Right lung (tissue), 10 donors: ENCODE measurements at places on chromosomes 6 and 20. TPM values are rescaled to one million over a fixed set of nuclear protein-coding genes. Genes with fewer than 3 reads are reported as not detected.
A peak's percentile ranks its signal among the peaks of the same experiment; 100 is the strongest.

The ADGRB3 gene
- 13.7 TPM for polyA plus RNA-seq

The FAM120B gene
- polyA plus RNA-seq = 35.1 TPM

The DSP gene
- 66.1 TPM for polyA plus RNA-seq

The DEFB110 gene
- polyA plus RNA-seq = not detected

The SLC13A3 gene
- 11.2 TPM for polyA plus RNA-seq

The SYNGAP1 gene
- 35.2 TPM for polyA plus RNA-seq

The CLPSL2 gene
- polyA plus RNA-seq = not detected

GRCh38 chr6:161198176-161198575 is 75.7 kb downstream of the AGPAT4 start:
- peak; percentile 6 for DNase-seq

DNA sequence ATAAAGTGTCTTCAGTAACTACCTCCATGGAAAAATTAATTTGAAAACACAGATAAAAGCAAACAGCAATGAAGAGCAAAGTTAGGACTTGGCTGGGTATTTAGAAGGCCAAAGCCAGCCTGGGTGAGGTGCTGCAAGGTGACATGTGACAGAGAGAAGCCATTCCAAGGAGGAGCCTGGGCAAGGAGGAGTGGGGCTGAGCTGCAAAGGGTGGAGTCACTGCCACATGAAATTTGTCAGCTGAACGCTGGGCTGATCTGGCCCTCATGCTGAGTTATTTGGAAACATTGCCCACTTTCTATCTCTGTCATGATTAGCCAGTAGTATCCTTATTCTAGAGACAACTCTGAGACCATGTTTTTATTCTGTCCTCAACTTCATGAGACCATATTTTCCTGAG is 76.3 kb downstream of the PERP start:
- DNase-seq = no peak

- DNase-seq = no peak
Measured at GRCh38 chr6:135906542-135906941, 55.0 kb downstream of the PDE7B start.

DNA sequence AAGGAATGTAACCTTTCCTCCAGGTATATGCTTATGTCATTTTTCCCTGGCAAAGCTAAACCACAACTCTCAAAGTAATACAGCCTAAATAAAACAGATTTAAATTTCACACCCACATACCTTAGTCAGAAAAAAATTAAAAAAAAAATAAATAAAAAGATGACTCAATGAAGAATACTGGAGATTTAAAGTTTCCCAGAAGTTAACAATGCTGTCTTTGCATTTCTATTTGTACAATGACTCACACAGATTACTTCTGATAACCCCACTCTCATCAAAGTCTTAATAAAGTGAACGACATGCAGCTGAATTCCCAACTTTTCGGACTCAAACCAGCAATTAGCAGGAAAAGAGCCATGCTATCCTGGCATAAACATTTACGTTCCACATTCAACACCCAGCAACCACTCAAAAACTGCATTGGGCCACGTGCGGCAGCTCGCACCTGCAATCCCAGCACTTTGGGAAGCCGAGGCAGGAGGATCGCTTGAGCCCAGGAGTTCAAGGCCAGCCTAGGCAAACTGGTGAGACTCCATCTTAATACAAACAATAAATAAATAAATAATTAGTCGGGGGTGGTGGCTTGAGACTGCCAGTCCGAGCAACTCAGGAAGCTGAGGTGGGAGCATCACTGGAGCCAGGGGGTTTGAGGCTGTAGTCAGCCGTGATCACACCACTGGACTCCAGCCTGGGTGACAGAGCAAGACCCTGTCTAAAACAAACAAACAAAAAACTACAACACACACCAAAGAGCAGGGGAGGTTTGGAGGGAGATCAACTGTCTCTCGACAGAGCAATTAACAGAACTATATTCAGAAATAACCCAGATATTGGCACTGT is 130.5 kb downstream of the WDR27 start:
- no peak for DNase-seq

DNA sequence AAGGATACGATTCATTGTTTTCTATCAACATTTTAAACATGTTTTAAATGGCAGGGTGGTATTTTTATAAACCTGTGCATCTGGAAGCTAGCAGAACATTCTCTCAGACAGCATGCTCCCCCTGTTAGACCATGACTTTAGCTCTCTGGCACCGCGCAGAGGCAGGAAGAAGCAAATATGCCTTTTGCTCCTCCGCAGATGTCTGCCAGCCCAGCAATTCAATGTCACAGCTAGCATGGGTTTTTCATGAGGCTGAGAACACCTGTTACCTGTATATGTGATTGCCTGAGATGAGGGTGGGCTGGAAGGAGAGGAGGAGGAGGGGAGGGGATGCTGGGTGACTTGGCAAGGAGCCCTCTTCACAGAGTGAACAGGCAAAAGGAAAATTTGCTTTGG is 6.7 kb downstream of the MTCH1 start:
- DNase-seq = no peak

DNA sequence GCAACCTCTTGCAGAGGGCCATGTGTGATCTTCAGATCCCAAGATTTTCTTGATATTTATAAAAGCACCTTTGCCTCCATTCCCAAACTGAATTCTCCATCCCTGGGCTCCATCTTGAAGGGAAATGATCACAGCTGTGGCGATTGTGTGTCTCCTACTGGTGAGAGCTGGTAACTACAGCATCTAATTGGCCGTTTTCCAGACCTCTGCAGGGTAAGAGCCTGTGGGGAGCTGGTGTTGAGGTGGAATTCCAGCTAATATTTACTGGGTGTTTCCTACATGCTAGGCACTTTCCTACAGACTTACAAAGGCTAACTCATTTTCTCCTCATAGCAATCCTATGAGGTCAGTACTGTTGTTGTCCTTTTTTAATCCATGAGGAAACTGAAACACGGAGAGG is 59.2 kb upstream of the FNDC1 start:
- DNase-seq = no peak

DNA sequence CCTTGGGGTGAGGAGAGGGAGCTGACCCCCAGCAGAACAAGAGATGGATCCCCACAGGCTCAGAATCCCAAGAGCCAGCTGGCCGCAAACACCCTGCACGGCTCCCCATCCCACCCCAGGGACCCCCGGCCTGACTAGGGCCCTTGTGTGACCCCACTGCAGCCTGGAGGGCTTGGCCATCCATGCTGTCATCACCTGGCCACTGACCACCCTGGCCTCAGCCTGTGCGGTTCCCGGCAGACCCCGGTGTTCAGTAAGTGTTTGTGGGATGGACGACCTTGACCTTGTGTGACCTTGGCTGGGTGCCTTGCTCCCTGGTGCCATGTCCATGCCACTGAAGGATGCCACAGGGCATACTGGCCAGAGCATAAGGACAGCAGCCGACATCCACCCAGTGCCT is 328.3 kb downstream of the TAF4 start:
- no peak for DNase-seq

- DNase-seq = no peak
Measured at GRCh38 chr6:68729377-68729903, 94.4 kb downstream of the ADGRB3 start.
